ENCODE measurements at places on chromosomes 4 and X.

DNA sequence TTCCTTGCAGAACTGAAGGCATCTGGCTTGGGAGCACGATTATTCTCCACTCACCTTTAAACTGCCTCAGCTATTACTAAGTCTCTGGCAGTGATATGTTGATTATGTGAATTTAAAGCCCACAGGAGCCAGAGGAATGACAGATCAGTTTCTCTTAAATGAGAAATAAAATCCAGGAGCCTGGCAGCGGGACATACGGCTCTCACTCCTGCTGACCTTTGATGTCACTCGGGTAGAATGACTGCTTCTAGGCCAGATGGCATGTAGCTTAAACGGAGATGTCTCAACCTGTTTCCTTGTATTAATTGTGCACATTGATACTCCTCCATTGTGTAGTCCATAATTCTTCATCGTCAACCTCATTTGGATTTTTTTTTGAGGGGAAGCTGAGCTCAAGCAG, 4.0 kb upstream of the CBLL2 start:
- no peak for DNase-seq

DNA sequence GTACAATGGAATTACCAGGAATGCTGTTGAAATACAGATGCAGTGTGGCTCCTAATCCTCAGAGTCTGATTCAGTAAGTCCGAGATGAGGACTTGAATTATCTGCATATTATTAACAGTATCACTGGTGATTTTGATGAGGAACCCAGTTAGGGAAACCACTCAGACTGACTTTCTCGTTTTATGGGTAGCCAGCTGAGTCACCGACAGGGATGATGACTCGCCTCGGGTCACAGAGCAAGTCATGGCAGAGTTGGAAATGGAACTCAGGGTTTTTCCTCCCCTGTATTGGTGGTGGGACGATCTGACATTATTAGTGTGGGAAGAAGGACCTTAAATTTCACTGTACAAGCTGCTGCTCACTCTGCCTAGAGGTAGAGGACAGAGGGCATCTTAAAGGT, 51.3 kb downstream of the RTL9 start:
- no peak for DNase-seq

DNA sequence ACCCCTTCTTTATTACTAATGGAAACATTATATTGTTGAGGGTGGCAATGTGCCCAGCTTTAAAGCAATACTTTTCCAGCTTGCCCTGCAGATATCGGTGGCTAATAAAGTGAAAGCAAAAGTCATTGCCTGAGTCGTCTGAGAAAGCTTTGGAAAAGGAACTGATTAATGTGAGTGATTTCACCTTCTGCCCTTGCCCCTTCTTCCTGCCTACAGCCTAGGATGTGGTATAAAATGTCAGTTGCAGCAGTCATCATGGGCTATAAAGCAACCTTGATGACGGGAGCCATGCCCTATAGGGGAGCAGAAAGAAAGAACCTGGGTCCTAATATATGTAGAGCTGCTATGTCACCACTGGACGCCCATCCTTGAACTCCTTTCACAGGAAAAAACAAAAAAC, 132.4 kb upstream of the USP9X start:
- no peak for DNase-seq

DNA sequence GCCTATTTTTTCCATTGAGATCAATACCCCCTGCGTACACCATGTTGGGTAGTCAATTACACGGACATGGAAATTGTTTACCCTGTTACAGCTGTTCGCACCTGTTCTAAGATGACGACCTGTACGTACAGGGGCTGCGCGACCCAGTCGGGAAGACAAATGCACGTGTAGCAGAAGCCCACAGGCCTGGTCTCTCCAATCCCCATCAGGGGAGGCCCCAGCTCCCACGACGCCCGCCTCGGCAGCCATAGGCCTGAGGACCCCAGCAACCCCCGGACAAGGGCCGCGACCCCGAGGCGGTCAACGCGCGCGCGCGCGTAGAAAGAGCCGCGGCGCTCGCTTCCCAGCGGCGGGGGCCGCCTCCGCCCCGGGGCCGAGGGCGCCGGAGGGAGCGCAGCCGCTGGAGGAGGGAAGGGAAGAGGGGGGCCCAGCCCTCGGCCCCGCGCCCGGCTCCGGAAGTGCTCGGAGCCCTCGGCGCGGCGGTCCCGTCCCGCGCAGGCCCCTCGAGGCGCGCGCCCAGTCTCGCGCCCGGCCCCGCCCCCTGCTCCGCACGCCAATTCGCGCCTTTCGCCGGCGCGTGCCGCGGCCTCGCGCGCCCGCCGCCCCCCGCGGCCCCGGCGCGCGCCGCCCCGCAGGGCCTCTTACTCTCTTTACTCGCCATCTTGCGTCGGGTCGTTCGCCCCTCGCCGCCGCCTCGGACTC, 618 bp downstream of the RBBP7 start:
- DNase-seq = peak; percentile 17

DNA sequence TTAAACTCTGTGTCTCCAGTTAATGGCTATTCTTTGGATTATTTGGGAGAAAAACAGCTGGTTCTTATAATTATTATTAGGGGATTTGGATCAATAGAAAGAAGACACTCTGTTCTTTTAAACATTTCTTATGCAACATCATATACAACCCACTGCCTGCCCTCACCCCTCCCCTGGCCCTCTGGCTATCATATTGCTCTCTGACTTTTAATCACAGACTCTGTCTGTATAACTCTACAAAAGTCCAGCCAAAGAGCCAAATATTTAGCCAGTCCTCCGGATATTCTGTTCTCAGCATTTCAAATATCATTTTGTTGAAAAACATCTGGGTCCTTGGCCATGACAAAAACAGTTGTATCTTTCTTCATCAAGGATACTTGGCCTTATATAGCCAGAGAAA, 19.0 kb upstream of the PACRGL start:
- DNase-seq = no peak

GRCh38 chrX:126820700-126821420, 1.3 kb downstream of the PRR32 start:
- DNase-seq = no peak

DNA sequence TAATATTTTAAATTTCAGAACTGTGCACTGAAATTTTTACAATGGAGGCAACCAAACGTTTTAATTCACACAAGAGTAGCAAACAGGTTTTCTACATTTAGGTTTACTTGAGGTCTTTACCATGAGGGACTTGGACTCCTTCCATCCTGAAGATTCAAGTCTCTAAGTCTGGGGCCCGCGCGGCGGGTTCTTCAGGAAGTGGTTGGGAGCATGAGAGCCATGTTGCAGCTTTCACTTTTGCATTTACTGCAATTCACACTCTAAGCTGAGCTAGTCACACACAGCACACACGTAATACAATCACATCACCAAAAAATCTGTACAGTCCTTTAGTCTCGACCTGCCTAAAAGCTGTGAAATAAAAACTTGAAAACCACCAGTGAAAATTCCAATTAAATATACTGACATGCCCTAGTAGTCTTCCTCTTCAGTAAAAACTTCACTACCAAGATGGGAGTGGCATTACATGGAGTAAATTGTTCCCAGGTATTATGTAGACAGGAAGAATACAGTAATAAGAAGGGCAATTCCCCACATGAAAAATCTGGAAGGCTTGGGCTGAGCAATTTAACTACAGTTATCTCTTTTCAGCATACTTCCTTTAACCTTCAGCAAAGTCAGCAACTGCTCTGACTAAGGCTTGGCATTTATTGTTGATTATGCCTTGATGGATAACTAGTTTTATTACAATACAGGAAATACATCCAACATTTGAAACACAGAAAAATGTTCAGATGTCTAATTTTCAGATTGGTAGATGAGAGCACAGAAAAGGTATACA, 571.1 kb upstream of the DIPK2B start:
- no peak for DNase-seq

- no peak for DNase-seq
These were observed 321.7 kb downstream of the DHX15 start for GRCh38 chr4:24262616-24263015.

DNA sequence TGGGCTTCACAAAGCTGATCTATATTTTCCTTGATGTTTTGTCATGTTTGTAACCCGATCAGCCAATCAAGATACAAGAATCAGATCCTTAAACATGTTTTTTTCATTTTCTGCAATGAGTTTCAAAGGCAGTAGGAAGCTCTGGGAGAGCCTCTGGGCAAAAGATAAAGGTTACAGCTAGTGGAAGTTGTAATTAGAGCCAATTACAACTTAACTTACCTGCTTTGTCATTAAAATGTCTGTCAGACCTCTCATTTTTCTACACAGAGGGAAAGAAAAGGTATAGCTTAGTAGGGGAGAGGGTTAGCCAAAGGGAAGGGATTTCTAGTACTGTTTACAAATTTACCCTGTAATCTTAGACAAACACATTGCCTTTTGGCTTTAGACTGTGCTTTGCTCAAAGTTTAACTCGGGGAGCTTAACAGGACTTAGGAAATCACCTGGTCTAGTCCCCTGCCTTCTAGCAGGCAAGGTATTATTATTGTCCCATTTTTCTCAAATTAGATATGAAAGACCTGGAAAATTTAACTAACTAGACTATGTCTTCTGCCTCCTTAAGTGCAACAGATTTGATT, 55.8 kb downstream of the FGF16 start:
- DNase-seq = no peak

DNA sequence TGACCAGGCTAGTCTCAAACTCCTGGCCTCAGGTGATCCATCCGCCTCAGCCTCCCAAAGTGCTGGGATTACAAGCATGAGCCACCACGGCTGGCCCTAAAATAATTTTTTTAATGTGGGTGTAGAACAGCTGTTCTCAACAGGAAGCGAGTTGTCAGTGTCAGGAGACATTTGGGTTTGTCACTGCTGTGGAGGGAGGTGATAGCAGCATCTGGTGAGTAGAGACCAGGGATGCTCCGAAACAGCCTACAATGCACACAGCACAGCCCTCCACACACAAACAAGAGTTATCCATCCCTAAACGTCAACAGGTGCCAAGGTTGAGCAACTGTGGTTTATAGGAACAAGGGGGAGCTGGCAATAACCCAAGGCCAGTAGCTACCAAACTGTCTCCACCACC, 243.4 kb upstream of the STS start:
- no peak for DNase-seq

DNA sequence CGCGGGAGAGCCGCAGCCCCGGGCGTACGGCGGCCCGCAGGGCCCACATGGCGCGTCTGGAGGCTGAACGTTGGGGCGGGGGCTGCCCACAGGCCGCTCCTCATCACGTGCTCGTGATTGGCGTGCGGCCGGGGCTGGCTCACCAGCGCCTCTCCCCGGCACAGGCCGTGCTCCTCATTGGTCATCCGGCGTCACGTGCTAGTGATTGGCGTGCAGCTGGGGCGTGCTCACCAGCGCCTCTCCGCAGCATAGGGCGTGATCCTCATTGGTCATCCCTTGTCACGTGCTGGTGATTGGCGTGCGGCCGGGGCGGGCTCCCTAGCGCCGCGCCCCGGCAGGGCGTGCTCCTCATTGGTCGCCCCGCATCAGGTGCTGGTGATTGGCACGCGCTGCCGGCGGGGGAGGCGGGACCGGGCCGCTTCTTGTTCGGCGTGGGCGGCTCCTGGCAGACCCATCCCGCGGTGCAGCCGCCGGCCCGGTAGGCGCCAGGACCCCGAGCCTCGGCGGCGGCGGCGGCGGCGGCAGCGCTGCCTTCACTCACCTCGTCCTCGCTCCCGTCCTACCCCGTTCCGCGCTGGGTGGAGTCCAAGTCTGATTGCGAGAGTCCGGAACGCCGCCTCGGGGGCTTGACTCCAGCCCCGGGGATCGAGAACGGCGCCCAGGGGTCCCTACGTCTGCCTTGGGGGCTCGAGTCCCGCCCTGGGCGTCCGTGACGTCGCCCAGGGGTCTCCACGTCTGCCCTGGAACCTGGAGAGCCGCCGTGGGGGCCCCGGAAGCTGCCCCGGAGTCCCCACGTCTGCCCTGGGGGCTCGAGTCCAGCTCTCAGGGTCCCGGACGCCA, at the start of gene GTPBP6:
Gene GTPBP6 (minus strand): TSS at position 58 of the 840 bp plus-strand sequence. CDS start 9 bp downstream, at position 49.
- DNase-seq = peak; percentile 99

- DNase-seq = no peak
These were observed 1628.9 kb upstream of the AGA start for GRCh38 chr4:179071131-179071530.

- DNase-seq = no peak
These were observed 7.4 kb downstream of the DOK7 start for GRCh38 chr4:3470244-3471097.

DNA sequence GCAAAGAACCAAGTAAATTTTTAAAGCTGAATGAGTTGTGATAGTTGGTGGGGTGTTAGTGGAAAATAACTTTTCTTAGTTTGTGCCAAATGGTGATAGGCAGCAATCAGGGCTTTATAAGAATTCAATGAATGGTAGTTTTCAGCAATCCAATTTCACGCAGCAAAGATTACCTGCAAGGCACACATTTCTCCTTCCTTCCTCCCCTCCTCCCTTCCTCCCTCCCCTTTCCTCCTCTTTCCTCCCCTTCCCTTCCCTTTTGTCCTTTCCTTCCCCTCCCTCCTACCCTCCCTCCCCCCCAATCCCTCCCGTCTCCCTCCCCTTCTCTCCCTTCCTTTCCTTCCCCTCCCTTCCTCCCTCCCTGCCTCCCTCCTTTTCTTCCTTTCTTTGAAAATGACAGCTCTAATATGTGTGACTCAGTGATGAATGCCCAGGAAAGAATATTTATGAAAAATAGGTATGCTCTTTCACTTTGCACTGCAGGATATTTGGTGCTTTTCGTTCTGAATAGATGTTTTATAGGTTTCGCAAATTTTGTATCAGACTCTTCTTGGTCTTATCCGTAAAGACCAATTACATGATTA, 168.1 kb downstream of the BMPR1B start:
- DNase-seq = no peak

DNA sequence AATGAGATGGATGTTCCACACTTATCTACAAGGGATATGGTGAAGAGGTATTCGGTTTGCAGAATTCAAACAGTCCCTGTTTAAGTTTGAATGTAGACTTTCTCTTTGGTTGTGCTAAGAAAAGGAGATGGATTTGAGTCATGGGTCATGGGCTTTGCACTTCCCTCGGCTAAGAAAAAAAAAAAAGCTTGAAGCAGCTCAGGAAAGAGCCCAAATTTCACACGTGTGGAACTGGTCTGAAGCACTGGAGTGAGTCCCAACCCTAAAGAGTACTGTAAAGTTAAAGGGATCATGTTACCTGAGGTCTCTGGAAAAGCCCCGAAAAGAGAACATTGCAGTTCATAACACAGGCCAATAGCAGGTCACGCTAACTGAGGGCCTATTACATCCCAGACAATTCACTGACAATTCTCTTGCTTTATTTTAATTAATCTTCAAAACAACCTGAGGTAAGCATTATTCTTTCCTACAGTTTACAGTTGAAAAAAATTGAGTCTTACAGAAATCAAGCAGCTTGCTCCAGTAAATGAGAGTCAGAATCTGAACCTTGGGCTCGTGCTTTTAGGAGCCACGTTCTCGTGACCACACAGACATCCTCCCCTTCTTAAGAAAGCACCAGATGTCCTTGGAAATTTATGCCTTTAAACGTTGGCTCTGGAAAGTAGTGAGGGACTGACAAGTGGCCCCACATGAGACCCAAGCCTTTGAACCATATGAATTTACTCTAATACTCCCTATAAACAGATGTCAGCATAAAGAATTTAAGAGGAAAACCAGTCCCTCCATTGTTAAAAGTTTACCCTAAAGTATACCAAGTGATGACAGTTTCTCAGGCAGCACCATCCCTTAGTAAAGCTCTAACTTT, 89.3 kb downstream of the MAD2L1 start:
- no peak for DNase-seq

- no peak for DNase-seq
These were observed 139.5 kb downstream of the STIM2 start for GRCh38 chr4:27000122-27000521.

- DNase-seq = no peak
These were observed 1041.0 kb upstream of the TENM3 start for GRCh38 chr4:181202240-181202639.

Data from neuronal stem cell (in vitro differentiated cells).